ENCODE measurements at places on chromosomes 2 and 18. TPM values are rescaled to one million over a fixed set of nuclear protein-coding genes. Genes with fewer than 3 reads are reported as not detected.

DNA sequence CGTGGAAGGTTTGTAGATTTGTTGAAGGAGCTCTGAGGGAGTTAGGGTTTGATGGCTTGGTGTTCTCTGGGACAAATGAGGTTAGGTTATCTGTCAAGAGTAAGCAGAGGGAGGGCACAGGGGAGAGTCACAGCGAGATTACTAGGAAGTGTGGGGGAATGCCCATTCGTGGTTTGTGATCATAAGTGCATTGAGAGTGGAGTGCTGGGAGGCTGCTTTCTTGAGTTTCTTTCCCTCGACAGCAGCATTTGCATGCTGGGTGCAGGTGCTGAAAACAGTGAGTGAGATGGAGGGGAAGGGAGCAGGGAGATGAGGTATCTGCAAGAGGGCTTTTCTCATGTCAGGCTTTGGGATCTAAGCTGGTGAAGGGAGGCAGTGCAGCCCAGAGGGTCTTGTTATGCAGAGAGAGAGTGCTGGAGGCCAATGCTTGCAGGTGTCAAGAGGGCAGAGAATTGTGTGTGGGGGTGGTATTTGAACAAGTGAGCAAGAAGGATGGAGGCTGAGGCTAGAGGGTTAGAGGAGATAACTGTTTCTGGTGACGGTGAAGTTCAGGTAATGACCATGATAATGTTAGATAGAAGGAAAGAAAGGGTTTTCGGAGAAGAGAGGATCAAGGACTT lies 8.8 kb downstream of the RALB start:
- H3K4me1 ChIP-seq: peaks cover 37% of the 10 kb centered on the region
- DNase-seq: peak; percentile 65
- no peak overlapping the region for H3K27ac ChIP-seq
- H3K4me3 ChIP-seq: no peak overlapping the region
- no peaks in the 10 kb centered on the region for H3K27me3 ChIP-seq

- no peak for DNase-seq
- H3K4me1 ChIP-seq: peaks cover 5% of the 10 kb centered on the region
- no peak overlapping the region for H3K4me3 ChIP-seq
- H3K27me3 ChIP-seq: no peaks in the 10 kb centered on the region
These were observed 5.5 kb upstream of the RMDN2 start for GRCh38 chr2:37919631-37920032.

DNA sequence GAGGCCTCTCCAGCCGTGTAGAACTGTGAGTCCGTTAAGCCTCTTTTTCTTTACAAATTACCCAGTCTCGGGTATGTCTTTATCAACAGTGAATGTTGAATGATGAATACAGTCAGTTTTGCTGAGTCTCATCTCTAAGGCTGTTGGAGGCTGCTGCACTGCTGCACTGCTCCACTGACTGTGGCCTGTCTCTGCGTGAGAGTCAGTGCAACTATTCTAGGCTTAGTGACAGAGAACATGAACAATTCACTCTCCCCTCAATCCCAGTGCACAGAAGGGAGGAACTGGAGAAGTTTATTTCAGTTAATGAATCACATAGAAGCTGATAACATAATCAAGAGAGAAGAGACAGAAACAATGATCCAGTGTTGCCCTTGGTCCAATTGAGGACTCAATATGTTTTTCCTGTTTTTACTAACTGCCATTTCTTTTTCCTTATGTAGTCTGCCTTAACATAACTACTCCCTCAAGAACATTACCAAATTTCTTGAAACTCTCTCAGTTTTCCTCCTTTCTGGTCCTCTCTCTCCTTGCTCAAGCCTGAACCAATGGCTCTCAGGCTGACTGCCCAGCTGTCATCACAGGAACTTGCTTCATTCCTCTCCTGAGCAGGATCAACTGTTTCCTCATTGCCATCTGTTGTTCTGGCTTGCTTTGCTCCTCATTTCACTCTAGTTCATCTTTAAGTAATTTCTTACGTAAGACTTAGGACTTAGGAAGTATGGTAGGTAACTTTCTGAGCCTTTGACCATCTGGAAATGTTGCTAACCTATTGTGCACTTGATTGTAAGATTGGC lies 483.2 kb downstream of the METTL4 start:
- H3K4me1 ChIP-seq: no peaks in the 10 kb centered on the region
- no peaks in the 10 kb centered on the region for H3K36me3 ChIP-seq
- no peak overlapping the region for H3K4me3 ChIP-seq
- H3K27me3 ChIP-seq: no peaks in the 10 kb centered on the region
- no peak for DNase-seq
- no peak overlapping the region for H3K27ac ChIP-seq

DNA sequence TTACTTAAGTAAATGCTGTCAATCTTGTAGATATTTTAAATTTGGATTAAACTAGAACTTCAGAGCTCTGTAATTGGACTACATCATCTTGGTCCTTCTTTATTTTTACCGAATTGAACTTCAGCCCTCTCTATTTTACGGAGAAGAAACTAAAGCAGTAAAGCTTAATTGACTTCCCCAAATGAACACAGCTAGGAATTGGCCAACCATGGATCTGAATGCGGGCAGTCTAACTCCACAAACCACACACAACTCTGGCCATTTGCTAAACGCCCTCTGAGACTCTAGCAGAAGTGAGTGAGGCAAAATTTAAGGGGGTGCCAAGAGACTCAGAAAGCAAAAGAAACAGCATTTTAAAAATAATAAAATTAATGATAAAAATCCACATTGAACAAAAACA lies 86.3 kb upstream of the KCTD1 start:
- no peak overlapping the region for H3K4me3 ChIP-seq
- no peaks in the 10 kb centered on the region for H3K4me1 ChIP-seq
- H3K27ac ChIP-seq: no peak overlapping the region
- DNase-seq: no peak

- H3K27ac ChIP-seq: no peak overlapping the region
- H3K4me1 ChIP-seq: no peaks in the 10 kb centered on the region
- H3K36me3 ChIP-seq: no peaks in the 10 kb centered on the region
These were observed 53.4 kb downstream of the STK25 start for GRCh38 chr2:241454837-241455485.

DNA sequence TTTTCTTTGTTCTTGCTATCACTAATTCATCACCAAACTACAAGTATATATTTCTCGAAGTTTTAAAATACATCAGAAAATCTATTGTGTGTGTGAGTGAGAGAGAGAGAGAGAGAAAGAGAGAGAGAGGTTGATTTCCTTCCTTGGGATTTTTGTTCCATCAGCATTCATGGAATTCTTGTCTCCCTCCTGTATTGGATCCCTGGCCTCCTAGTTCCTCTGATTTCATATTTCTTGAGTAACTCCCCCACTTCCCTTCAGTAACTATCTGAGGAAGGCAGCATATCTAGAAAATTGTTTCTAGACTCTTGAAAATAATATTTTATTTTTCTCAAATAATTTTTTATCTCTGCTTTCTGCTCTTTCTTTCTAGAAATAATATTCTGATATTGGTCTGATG lies 13.3 kb upstream of the ACTR2 start:
- H3K27ac ChIP-seq: no peak overlapping the region
- H3K36me3 ChIP-seq: no peaks in the 10 kb centered on the region
- H3K4me1 ChIP-seq: peaks cover 3% of the 10 kb centered on the region

DNA sequence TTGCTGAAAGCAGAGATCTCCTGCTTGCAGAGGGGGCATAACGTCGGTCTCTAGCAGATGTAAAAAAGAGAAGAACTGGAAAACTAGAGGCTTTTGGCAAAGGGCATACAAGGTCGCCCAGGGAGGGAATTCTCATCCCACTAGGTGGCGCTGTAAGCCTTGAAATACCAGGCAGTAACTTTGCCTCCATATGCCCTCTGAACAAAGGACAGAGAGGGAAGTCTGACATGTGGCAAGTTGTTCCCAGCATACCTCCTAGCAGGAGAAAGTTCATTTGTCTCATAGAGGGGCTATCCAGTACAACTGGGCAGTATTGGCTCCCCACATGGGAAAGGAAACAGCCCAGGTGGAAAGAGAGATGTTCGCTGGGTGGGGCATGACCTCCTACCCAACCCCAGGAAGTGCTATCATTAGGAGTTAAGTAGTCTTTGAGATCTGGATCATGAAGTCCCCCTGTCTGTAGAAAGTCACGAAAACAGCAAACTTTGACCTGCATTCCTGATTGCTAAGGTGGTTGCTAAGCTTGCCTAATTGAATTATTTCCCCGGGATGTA lies 39.9 kb downstream of the STK17B start:
- peaks cover 65% of the 10 kb centered on the region for H3K36me3 ChIP-seq
- no peak overlapping the region for H3K4me3 ChIP-seq
- H3K27ac ChIP-seq: peak overlapping the region; percentile 50
- H3K4me1 ChIP-seq: peaks cover 24% of the 10 kb centered on the region
- DNase-seq: peak; percentile 76

DNA sequence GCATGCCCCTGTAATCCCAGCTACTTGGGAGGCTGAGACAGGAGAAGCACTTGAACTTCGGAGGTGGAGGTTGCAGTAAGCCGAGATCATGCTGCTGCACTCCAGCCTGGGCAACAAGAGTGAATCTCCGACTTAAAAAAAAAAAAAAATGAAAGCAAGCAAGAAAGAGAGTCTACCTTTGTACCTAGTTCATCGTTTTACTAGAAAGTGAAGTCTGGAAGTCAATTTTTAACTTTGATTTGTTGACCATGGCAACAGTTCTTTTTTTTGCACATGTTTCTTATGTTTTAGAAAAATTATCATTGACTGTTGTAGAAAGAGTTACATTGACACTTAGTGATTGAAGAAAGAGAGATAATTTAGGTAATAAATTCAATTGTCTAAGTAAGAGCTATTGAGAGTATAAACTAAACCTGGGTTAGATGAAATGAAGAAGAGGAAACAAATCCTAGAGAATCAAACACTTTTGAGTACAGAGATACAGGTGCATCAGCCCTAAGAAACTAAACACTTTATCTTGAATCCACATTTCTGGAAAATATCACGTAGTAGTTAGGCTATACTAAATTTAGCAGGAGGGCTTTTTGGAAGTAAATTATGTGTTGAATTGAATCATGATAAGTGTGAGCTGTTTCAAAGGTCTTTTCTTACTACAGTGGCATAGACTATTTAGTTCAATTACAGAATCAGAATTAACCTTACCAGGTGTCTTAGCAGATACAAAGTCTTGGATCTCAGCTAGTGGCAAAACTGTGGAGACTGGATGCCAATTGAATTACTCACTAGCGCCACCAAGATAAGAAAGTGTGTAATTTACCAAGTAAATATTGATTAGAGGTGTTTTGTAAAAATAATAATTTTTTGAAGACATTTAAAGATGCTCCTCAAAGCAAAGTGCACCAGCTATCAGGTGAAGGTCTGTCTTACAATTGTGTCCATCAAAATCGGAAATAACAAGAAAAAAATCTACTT lies 303.4 kb upstream of the NRXN1 start:
- no peak for DNase-seq
- no peaks in the 10 kb centered on the region for H3K27me3 ChIP-seq
- no peak overlapping the region for H3K27ac ChIP-seq
- H3K36me3 ChIP-seq: no peaks in the 10 kb centered on the region
- no peak overlapping the region for H3K4me3 ChIP-seq
- H3K4me1 ChIP-seq: no peaks in the 10 kb centered on the region

- no peak overlapping the region for H3K27ac ChIP-seq
- H3K36me3 ChIP-seq: no peaks in the 10 kb centered on the region
- peaks cover 19% of the 10 kb centered on the region for H3K27me3 ChIP-seq
- no peak overlapping the region for H3K4me3 ChIP-seq
- no peaks in the 10 kb centered on the region for H3K4me1 ChIP-seq
- DNase-seq: no peak
These were observed 807.8 kb upstream of the ACVR2A start for GRCh38 chr2:147037048-147037447.

GRCh38 chr2:33497221-33497650 lies 20.8 kb downstream of the RASGRP3 start:
- DNase-seq: no peak
- H3K4me1 ChIP-seq: peaks cover 48% of the 10 kb centered on the region
- no peaks in the 10 kb centered on the region for H3K36me3 ChIP-seq
- no peak overlapping the region for H3K27ac ChIP-seq
- H3K4me3 ChIP-seq: no peak overlapping the region
- peaks cover 33% of the 10 kb centered on the region for H3K27me3 ChIP-seq

GRCh38 chr2:113755035-113755834 lies 1.2 kb downstream of the SLC35F5 start:
- H3K27ac ChIP-seq: peak overlapping the region; percentile 63
- H3K36me3 ChIP-seq: peaks cover 3% of the 10 kb centered on the region
- no peak for DNase-seq
- H3K4me3 ChIP-seq: peak overlapping the region; percentile 85

GRCh38 chr2:234638966-234639365 lies 142.1 kb upstream of the ARL4C start:
- DNase-seq: no peak
- H3K36me3 ChIP-seq: peaks cover 2% of the 10 kb centered on the region
- no peaks in the 10 kb centered on the region for H3K4me1 ChIP-seq

DNA sequence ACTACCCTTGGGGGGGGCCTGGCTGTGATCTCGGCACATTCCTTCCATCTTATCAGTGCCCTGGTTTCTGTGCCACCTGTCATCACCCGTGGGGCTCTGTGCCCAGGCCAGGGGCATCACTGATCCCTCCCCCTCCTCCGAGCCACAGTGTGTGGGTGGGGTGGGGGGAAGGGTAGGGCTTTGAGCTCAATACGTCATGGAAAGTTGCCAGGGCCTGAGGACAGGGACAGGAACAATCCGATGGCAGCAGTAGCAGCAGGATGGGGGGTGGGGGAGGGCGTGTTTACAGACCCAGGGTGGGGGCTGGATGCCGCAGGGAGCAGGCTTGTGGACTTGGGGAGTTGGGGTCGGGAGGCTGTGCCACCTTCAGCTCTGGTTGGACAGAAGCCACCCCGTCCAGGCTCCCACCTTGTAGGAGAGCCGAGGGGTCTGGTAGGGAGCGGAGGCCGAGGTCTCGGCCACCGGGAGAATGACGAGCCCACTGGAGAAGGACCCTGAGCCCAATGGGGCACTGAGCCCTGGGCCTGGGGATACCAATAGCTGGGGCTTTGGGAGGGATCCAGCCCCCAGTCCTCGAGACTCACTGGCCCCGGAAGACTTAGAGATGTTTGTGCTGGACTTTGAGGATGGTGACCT lies 3.5 kb downstream of the SLC4A3 start:
- DNase-seq: no peak
- H3K4me3 ChIP-seq: no peak overlapping the region
- peaks cover 13% of the 10 kb centered on the region for H3K27me3 ChIP-seq
- peaks cover 4% of the 10 kb centered on the region for H3K4me1 ChIP-seq
- H3K36me3 ChIP-seq: no peaks in the 10 kb centered on the region
- H3K27ac ChIP-seq: no peak overlapping the region

The NMUR1 gene
- total RNA-seq: 0.21 TPM

The NDUFS1 gene
- 72.2 TPM for total RNA-seq

The ZNF892 gene
- total RNA-seq: 7.2 TPM

The EIF2AK3 gene
- total RNA-seq: 21.8 TPM
